ENCODE measurements at places on chromosomes 4 and X.
A peak's percentile ranks its signal among the peaks of the same experiment; 100 is the strongest.

DNA sequence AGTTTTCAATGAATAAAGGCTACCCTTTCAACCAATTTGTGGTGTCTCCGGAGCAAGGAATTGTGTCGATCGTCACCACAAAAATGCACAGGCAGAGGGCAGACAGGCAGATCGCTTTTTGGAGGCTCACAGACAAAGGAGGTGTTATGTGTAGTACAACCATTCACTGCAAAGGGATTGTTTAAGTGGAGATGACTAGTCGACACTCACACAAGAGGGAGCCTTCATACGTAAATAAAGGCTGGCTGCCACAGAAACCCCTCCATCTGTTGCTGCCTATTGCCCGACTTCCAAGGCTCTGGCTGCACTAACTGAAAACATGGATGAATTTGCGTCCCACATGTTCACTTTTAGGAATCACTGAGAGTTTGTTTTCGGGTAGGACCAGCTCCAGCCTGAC lies 281.1 kb downstream of the NKX6-1 start:
- DNase-seq, result no peak

DNA sequence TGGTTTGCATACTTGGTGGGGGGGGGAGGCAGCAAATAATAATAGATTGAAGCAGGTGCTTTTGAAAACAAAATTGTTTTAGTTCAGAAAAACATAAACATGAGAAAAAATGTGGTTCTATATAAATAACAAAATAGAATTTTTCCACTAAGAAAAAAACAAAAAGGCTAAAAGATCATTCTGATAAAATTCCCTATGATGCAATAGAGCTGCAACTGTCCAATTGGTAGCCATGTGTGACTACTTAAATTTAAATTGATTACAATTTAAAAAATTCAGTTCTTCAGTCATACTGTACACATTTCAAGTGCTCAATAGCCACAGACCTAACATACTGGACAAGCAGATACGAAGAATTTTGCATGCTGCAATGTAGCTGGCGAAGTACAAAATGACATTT lies 11.0 kb downstream of the TRMT10A start:
- DNase-seq, result no peak

DNA sequence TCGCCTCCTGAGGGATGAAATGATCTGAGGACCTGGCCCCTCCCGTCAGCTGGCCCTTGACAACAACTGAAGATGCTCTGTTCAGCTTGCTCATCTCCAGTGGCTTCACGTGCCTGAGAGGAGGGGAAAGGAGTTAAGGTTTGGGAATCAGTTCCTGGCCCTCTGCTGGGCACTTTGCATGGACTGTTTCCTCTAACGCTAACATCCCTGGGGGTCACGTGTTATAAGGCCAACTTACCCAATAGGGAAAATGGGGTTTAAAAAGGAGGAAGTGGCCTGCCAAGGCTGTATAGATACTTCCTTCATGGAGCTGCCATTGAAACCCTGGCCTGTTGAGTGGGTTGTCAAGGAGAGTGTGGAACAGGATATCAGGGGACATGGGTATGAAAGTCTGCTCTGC lies 65.6 kb downstream of the OR13H1 start:
- DNase-seq, result no peak

- DNase-seq, result no peak
Measured at GRCh38 chr4:123858465-123858864, 461.9 kb downstream of the SPRY1 start.

GRCh38 chr4:7815562-7815961 lies 124.1 kb downstream of the AFAP1 start:
- no peak for DNase-seq

DNA sequence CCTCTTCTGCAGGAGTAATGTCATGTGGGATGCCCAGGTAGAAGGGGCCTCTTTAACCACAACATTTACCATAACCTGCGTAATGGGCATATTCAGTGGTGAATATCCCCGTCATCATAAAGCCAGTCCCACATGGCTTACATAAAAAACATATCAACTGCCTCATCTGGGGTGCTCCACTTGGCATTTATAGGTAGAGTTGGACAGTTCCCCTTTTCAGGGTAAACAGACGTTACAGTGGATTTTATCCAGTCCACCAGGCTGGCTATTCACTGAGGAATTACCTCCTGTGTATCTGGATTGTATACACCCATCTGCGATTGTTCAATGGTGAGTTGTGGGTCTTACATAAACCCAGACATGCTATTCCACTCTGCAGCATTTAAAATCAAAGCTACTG lies 70.7 kb upstream of the ANKRD17 start:
- no peak for DNase-seq

- DNase-seq, result no peak
Measured at GRCh38 chr4:7498446-7499200, 63.9 kb upstream of the PSAPL1 start.

DNA sequence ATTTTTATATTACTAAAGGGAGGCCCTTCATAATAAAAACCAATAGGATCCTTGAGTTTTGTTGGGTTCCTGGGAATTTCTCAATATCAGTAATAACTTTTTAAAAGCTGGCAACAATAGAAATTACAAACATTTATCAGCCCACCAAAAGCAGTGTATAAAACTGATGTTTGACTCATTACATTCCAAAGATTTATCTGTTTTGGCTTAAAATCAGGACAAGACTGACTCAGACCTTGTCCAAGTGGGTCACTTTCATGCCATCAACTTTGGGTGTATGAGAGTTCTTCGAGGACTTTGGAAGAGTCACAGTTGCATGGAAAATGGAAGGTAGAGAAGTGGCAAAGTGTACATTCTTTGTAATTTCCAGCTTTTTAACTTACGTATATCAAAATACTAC lies 102.8 kb downstream of the FRMPD4 start:
- no peak for DNase-seq

- no peak for DNase-seq
Measured at GRCh38 chr4:184821242-184821641, 4.5 kb downstream of the ACSL1 start.

DNA sequence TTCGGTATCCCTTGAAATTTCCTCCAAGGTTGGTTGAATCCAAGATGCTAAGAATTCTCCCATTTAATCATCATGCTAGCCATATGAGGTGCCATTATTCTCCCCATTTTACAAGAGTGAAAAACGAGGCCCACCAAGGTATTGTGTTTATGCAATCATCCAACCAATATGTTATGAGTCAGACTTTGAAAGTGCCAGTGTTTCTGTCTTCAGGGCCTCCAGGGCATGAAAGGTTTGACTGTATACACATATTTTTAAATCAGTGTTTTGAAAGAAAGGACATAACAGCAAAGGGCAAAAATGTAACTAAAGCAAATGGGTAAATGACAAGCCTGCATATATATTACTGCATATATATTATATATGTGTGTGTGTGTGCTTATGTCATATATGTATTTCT lies 541.2 kb upstream of the SMIM31 start:
- no peak for DNase-seq

DNA sequence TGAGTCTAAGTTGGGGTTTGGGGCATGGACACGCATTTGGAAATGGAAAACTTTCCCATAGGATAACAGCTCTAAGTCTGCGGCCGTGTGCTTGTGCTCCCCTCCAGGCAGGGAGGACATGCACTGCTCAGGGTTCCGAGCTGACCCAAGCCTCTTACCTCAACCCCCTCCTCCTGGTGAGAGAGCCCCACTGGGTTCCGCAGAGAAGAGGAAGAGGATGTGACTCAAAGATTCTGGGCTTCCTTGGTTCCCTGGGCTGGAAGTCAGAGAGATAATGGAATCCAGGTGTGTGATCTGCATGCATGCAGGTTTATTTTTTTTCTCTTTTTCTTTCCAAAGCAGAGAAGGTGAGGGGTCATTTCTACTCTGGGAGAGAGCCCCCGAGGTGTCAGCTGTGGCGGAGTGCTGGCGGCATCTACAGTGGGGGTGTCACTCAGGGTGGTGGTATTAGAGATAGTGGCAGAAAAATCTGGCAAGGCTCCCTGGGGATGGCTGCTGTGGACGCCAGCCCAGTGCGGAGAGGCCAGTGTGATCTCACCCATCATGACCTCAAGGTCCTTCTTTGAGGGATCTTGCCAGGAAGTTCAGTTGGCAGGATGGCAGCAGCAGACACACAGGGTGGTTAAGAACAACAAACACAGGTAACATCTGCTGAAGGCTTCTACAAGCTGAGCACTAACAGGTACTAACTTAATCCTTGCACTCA lies 168.7 kb upstream of the HAND2 start:
- DNase-seq, result peak; percentile 67

DNA sequence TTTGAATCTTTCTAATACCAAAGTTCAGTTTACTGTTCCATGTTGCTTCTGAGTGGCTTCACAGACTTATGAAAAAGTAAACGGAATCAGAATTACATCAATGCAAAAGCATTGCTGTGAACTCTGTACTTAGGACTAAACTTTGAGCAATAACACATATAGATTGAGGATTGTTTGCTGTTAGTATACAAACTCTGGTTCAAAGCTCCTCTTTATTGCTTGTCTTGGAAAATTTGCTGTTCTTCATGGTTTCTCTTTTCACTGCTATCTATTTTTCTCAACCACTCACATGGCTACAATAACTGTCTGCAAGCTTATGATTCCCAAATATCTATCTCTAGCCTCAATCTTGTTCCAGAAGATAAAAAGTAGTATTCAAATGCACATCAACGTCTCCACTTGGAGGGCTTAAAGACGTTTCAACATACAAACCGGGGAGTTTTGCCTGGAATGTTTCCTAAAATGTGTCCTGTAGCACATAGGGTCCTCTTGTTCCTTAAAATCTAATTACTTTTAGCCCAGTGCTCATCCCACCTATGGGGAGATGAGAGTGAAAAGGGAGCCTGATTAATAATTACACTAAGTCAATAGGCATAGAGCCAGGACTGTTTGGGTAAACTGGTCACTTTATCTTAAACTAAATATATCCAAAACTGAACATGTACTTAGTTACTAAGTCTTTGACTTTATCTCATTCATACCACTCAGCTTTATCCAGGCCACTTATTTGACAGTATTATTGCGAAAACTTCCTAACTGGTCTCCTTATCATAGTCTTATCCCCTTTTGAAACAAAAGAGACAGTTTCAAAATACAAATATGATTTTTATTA lies 3.6 kb upstream of the AFP start:
- no peak for DNase-seq

DNA sequence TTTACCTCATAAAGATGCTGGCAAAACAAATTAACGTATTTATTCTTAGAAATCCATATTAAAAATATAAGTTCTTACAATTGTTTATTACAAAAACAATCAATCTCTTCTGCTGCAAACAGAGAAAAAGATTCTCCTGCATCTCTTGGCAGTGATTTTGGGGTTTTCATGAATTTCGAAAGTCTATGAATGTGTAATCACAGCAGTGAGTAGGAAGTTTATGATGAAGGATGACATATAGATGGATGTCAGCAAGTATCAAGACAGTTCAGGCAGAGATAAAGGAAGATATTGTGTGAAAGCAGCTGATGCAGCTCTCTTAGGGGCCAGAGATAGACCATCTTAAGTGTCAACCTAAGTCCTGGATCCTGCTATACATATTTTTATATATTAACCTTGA lies 196.9 kb upstream of the BANK1 start:
- DNase-seq, result no peak

- DNase-seq, result peak; percentile 39
Measured at GRCh38 chr4:145012841-145013240, 85.2 kb downstream of the ANAPC10 start.

DNA sequence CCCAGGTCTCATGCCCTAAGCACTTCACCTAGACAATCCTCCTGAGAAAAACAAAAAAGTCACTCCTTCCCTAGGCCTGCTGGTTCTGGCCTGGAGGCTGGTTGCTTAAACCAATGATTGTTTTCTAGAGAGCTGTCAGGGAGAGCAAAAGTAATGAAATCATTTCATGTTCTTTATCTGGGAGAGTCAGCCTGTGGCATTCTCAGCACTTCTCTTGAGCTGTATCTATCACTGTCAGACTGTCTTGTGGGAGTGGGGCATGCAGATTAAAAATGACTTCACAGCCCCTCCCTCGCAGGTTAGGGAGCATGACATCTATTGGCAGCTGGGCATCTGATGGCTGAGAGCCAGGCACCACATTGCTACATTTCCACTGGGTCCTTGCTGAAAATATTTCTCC lies 20.4 kb upstream of the TMEM154 start:
- DNase-seq, result no peak

GRCh38 chr4:173332963-173333657 lies 1.0 kb downstream of the HMGB2 start:
- no peak for DNase-seq

DNA sequence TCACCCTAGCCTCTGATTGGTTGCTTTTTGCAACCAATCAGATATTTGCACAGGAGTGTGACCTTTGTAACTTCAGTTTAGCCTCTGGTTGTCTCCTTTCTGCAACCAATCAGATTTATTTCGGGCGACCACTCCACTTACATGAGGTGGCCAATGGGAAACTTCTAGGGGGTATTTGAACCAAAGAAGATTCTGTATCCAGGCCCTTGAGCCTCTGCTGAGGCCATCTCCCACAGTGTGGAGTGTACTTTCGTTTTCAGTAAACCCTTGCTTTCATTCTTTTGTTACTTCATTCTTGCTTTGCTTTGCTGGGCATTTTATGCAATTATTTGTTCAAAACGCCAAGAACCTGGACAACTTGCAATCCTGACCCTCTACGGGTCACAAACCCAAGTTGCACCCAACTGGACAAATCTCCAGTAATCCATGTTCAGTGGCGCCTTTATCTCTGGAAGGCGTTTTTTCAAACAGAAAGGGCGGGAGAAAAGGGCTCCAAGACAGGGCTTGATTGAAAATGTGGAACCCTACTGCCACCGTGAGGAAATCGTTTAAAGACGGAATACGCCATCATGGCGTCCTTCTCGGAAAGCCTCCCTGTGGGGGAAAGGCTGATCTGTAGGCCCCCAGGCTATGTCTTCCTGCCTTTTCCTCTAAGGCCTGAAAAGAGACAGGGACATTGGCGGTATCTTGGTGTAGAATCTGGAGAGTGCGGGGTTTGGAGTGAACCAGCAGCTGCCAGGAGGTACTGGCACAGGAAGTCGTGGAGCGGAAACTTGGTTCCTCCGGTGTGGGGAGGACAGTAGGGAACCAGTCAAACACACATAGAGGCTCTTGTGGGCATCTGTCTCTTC lies 184.6 kb downstream of the OR13H1 start:
- no peak for DNase-seq

GRCh38 chr4:155474758-155475157 lies 98.0 kb upstream of the MAP9 start:
- no peak for DNase-seq

DNA sequence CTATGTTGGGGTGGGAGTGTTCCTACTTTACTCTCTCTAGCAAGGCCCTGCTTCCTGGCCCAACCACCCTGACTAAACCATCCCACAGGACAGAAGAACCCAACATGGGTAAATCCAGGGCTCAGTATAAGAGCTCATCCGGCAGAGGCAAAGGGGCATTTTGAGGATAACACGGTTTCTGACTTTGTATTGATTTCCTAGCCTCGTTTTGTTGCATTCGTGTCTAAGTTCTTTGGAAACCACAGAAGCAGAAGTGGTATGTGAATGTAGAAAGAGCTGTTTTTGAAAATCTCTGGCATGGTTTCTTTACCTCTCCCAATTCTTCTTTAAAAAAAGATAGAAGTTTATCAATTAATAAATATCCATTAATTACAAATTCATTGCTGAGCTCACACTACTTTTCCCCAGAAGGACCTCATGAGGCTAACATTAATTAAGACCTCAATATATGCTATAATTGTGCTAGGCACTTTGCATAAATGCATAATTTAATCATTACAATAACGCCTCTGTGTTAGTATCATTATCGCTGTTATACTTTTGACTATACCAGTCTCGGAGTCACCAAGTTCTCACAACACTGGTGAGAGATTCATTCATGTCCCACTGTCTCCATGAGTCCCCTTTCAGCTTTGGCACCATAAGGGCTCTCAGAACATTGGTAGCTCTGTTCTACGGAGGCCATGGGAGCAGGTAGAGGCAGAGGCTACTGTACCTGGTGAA lies 5.8 kb upstream of the CLNK start:
- DNase-seq, result no peak
